Activated CD8-positive, alpha-beta memory T cell treated with anti-CD3 and anti-CD28 coated beads for 4 hours (primary cell): ENCODE measurements at places on chromosomes 16 and 17.

DNA sequence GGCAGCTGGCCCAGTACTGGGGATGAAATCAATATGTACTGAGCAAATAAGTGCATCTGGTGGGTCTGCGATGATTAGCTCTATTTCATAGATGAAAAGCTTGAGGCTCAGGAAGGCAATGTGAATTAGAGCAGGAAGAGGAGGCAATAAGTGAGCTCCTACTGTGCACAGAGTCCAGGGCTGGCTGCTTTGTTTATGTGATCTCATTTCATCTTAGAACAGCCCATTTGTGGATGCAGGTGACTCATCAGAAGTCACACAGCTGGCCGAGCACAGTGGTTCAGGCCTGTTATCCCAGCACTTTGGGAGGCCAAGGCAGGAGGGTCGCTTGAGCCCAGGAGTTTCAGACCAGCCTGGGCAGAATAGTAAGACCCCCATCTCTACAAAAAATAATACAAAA is 7.1 kb downstream of the TMEM114 start:
- DNase-seq, result no peak

DNA sequence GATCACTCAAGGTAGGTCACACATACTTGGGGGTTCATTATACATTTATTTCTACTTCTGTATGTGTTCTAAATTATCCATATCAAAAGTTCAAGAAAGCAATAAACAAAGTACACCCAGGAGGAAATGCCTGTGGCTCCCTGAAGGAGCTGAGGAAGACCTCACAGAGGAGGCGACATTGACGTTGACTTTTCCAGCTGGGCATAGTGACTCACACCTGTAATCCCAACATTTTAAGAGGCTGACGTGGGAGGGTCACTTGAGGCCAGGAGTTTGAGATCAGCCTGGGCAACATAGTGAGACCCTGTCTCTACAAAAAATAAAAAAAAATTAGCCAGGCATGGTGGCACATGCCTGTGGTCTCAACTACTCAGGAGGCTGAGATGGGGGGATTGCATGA is 16.3 kb downstream of the ITGAD start:
- no peak for DNase-seq

DNA sequence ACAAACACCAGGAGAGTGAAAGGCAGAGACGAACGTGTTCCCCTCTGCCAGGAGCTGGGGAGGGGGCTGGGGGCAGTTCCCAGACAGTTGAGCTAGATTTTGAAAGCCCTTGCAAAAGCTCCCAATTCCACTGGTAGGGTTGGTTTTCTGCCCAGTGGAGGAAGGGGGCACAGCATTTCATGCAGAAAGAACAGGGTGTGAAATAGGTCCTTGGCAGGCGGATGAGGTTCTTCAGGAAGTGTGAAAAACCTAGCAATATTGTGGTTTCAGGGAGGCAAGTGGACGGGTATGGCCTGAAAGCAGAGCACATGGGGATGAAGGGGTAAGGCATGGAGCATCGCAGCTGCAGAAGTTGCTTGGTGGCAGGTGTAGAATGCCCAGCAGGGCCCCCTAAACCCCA is 248.3 kb downstream of the KATNIP start:
- DNase-seq, result no peak

DNA sequence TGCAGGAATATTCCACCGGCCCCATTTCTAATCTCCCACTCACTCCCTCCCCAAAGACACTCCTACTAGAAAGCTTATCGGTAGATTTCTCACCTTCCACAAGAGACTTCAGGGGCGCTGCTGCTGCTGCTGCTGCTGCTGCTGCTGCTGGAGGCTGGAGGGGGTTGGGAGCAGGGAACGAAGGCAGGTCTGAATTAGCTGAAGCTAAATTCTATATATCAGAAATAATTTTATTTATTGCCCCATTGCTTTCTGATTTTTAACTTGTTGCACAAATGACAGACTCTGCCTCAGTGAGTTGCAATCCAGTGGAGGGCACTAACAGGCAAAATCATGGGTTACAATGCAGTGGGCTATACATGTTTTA is 25.8 kb upstream of the HLF start:
- DNase-seq, result no peak

DNA sequence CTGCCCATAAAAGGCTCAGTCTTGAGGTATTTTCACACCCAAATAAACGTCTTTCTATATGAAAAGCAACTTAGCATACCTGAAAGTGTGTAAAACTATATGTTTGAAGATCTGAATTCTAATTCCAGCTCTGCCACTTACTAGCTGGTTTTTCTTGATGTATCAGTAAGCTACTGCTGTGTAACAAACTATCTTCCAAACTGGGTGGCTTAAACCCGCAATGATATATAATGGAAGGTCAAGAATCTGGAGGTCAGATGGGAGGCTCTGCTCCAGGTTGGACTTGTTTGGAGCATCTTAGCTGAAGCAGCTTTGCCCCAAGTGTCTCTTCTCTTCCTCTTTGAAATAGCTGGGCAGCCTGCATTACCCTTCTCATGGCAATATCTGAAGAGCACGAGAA is 164.3 kb upstream of the IRX5 start:
- DNase-seq, result no peak

- no peak for DNase-seq
Measured at GRCh38 chr16:78570399-78571141, 471.1 kb downstream of the WWOX start.

- no peak for DNase-seq
Measured at GRCh38 chr16:71895679-71896365, 491 bp downstream of the IST1 start.

DNA sequence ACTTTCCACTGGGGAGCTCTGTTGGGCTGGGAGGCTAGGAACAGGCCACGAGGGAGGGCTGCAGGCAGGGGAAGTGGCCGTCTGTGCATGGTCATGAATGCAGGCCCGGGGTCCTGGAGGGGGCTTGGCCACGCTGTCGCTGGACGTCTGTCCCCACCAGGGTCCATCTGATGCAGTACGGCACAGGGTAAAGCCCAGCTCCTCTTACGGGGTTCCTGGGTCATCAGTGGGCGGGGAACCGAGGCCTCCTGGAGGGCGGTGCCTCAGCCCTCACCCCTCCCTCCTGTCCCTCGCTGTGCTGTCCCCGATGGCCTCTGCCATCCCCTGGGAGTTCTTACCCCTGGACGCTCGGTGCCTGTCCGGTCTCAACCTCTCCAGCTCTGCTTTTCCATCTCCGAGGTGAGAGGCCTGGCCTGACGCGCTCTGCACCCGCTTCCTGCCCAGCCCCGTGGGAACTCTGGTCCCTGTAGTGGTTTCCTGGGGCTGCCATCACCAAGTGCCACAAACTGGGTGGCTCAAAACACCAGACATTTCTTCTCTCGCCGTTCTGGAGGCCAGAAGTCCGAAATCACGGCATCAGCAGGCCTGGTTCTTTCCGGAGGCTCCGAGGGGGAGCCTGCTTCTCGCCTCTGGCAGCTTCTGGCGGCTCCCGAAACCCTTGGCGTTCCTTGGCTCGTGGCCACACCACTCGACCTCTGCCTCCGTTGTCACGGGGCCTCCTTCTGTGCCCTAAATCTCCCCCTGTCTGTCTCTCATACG is 182.8 kb downstream of the SEC14L1 start:
- no peak for DNase-seq

DNA sequence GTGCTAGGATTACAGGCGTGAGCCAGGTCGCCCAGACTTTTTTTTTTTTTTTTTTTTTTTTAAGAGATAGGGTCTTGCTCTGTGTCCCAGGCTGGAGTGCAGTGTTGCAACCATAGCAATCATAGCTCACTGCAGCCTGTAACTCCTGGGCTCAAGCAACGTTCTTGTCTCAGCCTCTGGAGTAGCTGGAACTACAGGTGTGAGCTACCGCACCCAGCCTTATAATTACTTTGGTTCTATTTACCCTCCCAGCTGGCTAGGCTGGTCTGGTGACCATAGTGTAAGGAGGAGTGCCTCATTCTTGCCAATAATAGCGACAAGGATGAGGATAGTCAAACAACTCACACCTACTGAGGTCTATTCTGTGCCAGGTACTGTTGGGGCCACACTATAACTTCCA is 39.6 kb upstream of the USP7 start:
- DNase-seq, result no peak

DNA sequence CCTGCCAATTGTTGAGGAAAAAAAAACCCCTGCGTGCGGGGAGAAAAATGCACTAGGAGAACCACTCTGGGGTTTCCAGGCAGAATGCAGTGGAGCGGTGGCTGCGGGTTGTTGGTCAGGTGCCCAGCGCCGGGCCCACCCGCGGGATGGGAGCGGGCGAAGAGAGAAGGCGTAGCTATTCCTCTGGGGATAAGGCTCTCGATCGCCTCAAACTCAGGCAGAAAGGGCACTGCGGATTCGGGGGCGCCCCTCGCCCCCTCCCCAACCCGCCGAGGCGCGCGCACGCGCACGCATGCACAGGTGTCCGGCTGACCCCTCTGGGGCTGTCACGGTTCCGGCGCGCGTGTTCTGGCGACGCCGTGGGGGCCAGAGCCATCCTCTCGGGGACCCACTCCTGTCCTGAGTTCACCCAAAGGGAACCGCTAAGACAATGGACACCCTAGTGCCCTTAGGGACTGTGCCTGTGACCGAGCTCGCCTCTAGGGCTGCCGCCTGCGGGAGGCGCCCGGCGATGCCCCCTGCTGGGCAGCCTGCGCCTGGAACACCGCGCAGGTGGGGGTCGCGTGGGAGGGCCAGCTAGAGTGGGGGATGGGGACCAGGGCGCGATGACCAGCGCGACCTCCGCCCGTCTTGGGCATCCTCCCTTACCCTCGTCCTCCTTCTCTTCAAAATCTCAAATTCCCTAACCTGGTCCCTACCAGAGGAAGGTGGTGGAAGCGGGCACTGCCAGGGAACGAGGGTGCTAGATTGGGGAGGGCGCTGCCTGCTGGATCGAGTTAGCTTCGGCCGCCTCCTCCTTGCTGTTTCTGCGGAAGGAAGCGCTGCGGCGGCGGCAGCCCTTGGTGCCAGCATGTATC is 14.4 kb upstream of the CBX8 start:
- no peak for DNase-seq

- no peak for DNase-seq
Measured at GRCh38 chr16:67329901-67330300, 3.3 kb downstream of the LRRC36 start.

DNA sequence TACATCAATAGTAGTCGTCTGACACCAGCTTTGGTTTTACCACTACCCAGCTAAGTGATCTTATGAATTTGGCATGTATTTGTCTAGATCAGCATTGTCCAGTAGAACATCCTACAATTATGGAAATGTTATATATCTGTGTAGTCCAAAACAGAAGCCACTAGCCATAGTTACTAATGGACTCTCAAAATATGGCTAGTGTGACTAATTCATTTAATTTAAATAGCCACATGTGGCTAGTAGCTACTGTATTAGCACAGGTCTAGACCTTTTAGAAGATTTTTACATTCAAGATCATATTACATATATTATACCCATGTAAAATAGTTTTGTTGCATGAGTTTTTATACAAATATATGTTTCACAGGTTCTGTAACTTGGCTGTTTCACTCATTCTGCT is 27.0 kb upstream of the NFAT5 start:
- DNase-seq, result no peak

DNA sequence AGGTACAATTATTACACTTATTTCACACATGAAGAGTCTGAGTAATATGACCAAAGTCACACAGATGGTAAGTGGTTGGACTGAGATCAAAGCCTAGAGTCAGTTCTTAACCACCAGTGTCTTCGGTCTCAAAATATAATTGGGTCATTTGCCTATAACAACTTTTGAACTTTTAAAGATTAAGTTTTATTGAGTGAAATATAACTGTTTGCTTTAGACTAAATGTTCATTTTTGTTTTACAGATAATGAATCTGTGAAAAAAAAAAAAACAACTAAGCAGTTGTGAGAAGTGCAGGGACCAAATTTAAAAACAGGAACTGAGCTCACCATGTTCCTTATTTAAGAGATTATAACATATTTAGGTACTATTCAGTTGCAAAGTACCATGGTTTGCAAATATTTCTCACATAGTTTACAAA is 150.1 kb downstream of the ITFG1 start:
- no peak for DNase-seq

GRCh38 chr17:57627591-57627990 is 117.5 kb downstream of the CCDC182 start:
- DNase-seq, result no peak
